ENCODE measurements at places on chromosomes 7 and 10.
A peak's percentile ranks its signal among the peaks of the same experiment; 100 is the strongest.

DNA sequence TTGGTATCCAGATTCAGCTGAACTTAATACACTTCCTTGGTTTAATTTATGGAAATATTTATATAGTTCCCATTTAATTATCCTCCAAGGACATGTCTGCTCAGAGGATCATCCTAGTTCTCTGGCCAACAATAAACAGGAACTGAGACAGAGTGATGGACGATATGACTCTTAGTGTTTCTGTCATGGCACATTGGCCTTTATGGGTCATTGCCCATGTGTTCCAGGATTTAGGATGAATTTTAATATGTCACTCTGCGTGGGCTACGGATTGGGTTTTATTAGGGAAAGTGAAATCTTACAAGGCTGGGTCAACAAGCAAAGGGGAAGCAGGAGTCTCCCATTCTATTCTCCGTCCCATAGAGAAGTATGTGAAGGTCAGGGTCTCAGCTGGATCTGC is 18.8 kb upstream of the TNPO3 start:
- DNase-seq = no peak

DNA sequence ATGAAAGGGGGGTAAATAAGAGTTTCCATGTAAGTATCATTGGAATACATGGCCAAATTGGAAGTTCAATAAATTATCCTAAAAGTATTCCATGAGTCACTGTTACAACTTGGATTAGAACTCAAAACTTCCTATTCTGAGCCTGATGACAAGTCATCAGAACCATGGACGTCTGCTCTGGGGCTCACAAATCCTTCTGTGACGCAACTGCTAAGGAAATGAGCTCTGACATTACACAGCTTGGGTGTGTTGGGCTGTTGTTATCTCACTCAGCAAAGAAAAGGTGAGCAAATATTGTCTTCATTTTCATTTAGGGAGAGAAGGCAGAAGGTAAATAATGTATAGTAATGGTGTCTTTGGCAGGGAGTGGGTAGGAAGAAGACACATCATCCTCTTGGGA is 214.8 kb upstream of the ADO start:
- no peak for DNase-seq

DNA sequence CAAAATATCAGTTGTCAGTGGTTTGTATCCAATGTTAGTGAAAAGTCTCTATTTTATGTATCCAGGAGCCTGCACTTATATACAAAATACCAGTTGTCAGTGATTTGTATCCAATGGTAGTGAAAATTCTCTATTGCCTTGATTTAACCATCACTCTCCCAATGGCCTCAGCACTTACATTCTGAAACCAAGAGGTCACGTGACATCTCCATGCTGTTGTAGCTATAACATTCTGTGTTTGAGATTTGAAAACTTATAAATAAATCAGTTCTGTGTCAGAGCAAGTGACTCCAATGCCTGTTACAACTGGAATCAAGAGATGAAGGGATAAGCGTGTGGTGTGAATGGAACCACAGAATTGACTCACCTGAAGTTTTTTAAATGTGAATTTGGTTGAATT is 30.6 kb upstream of the GATA3 start:
- no peak for DNase-seq

- DNase-seq = peak; percentile 26
Measured at GRCh38 chr10:126849646-126850045, 55.6 kb upstream of the DOCK1 start.

DNA sequence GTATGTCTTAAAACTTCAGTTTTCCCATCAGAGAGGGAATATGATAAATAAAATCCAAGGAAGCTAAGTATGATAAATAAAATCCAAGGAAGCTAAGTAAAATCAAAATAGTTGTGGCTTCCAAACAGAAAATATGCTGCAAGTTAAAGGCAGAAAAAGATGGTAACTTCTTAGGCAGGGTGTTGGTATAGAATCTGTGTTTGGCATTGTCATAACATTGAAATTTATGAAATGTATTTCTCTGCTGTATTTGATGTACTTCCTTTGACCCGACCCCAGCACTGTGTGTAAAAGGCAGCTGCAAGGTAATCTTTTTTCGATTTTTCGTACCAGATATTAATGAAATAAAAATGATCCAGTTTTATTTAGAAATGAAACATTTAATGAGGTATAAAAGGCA is 537.2 kb downstream of the TFEC start:
- no peak for DNase-seq

DNA sequence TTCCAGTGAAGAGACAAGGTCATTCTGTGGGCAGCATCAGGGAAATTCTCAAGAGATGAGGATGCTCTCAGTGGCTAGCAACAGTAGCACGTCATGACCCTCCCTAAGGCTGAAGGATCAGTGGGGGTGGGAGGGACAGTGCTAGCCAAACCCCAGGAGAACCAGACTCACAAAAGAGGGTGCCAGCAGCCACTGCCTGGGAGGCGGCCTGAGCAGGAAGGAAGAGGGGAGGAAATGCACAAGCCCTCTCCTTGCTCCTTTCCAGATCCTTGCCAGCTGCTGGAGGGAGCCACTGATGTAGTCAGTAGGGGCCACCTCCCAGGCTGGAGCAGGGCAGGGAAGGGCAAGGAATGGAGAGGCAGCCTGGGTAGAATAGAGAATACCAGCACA is 302.7 kb downstream of the RPS24 start:
- peak; percentile 73 for DNase-seq

DNA sequence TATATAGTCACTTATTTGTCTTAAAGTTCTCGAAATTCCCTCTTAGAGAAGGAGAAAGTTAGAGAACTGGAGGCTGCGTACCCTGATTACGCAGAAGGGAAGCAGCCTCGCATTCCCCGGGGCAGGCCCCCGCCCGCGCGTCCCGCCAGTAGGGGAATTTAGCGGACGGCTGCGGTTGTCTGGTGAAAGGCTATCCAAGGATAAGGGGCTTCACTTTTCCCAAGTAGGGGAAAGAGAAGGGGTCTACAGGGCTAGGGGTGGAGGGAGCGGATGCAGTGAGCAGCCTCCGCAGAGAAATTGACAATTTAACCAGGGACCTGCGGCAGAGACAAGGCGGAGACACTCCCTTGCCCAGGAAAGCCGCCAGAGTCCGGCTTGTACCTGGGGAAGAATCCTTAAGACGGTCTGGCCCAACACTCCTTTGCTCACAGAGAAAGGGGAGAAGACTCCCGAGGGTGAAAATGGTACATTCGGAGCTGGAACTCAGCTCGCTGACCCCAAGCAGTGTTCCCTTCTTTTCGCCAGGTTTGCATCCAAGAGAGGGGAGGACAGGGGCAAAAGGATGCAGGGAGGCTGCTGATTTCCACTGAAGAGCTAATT is 994 bp upstream of the MAGI2 start:
- DNase-seq = peak; percentile 74

DNA sequence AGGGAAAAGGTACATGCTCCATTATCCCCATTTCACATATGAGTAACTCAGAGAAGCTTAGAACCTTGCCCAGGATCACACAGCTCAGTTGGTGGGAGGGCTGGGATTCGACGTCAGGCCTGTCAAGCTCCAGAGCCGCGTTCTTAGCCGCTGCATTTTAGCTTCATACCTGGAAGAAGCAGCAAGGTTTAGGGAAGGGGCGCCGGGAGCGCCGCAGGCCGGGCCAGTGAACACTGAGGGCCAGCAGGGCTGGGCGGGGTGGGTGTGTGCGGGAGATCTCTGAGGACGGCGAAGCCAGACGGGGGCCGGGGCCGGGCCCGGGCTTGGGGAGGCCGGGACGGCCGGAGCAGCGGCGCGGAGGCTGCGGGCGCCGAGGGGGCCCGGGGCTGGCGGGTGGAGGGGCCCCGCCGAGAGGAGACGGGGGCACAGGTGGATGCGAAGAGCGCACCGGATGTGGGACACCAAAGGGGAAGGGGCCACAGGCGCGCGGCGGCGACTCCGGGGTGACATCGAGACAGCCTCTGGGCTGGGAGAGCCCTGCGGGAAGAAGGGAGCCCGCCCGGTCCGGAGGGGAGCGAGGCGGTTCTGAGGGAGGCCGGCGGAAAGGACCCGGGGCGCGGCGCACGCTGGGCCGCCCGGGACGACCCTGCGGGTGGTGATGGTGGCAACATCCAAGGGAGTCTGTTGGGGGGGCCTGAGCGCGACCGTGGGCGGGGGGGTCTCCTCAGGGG is 498 bp downstream of the NDST2 start:
- DNase-seq = peak; percentile 81

DNA sequence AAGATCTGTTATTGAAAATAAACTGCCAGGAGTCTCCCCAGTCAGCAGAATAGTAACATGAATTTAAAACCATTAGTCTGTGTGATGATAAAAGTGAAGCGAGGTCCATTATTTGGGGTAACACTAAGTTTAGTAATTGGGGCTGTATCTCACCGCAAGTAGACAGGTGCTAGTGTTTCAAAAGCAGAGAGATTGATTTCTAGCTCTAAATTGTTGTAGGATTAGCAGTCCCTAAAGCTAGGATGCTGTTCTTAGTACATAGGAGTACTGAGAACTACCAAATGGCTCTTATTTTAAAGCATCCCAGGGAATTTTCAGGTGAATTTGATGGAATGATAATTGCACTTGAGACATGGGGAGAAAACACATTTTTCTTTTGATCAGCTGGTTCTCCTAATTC is 70.5 kb downstream of the CPED1 start:
- no peak for DNase-seq

DNA sequence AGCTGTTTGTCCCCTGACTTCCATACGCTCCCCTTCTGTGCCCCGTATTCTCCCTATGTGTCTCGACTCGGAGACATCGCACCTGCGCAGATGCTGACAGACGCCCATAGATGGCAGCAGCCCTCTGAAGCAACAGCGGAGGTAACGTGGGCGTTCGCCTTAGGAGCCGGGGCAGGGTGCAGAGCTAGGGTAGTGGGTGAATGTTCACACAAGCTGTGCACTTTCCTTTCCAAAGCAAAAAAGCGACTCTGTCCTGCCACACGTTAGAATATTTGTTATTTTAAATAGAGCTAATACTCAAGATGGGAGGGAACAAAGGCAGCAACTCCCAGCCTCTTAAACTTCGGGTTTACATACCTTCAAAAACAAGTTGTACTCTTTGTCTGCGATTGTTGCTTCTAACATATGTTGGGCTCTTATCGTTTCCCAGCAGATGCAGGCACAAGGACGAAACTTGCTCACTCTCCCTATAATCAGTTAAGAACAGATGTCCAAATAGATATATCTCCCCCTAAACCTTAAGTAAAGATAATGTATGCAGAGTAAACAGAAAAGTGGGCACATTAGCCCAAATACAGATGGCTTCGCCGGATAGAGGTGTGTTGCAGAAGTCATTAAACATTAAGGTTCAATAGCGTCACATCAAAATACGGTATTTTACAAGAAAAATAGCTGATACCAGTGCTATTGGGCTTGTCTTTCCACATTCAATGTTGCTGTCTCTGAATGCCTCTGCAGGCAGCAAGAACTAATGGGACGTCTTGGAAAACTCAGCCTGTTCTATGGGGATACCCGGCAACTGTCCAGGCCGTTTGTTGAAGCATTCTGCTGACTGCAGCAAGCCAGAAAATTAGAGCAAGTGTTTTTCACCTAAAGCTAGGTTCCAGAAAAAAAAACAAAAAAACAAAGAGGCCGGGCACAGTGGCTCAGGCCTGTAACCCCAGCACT is 340.3 kb upstream of the PRKCQ start:
- DNase-seq = no peak

- DNase-seq = no peak
Measured at GRCh38 chr10:106175760-106176377, 988.6 kb downstream of the SORCS1 start.

DNA sequence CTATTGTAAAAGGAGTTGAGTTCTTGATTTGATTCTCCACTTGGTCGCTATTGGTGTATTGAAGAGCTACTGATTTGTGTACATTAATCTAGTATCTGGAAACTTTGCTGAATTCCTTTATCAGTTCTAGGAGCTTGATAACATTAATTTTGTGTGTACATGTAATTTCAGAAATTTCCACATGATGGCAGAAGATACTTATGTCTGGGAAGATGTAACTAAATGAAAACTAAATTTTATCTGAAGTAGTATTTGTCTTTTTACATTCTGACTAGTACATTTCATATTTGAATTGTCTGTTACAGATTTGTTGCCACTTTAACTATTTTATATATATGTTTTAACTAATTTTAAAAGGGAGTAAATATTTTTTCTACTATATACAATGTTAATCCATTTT is 27.6 kb downstream of the SDHAF3 start:
- no peak for DNase-seq

DNA sequence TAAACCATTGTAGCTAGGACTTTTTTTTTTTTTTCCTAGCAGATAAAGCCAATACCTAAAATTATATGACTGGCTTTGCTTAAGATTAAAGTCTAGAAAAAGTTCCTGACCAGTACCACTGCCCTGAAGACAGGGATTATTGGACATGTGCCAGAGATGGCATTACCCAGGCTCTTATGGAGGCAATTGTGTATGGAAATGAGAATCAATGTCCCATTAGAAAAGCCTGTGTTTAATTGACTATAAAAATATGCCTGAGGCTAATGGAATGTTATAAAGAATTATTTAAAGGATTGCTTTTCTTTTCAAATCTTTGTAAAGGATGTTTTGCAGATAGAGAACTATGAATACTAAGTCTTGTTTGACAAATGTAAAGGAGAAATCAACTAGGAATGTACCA is 196.7 kb downstream of the ANK3 start:
- DNase-seq = no peak

DNA sequence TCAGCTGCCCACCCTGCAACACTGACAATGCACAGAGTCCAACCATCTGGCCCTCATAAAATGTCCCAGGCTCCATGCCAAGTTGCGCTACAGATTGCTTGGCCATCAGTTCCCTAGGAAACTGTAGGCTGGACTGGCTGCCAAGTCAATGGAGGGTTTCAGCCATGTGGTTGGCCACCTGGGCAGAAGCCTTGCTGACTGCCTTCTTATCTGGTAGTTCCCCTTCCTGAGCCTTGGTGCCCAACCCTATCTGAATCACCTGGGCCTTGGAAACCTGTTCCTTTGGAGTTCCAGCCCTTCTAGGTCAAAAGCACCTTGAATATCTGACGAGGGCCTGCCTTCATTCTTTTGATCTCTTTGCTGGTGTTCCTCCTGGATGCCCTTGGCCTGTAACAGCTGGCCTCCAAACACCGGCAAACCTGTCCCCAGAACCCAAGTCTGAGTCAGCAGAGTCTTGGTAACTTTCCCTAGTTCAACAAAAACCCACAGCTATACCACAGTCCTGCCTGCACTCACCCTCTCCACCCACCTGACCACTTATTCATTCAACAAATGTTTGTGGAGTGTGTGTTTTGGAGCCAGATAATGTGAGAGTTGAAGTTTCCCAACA is 37.4 kb upstream of the KDM7A start:
- DNase-seq = no peak

GRCh38 chr7:7696458-7697119 is 21.8 kb downstream of the RPA3 start:
- no peak for DNase-seq

GRCh38 chr10:21031232-21031795 is 134.2 kb upstream of the NEBL start:
- DNase-seq = no peak

DNA sequence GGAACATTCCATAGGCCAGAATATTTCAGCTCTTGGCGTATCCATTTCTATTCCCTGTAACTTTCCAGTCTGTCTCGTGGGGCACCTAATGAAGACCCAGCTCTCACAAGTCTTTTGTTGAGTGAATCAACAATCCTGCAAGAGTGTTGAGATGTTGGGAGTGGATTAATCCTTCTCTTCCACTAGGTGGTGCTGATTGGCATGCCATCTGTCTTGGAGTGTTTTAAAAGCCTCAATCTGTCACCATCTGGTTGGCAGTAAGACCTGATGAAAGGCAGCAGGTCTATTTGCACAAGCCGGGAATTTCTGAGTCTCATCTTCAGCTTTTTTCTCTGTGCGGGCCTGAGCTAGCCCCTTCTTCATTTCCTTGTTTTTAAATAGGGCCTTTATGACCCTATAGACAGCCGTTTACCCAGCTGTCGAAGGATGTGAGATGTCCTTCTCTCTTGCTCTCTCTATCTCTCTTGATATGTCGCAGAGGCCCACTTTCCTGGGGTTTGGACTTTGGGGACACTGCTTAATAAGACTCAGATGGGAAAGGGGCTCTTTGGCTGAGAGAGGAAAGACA is 180.5 kb downstream of the ZNF365 start:
- no peak for DNase-seq
